Naive thymus-derived CD8-positive, alpha-beta T cell (primary cell): ENCODE measurements at places on chromosomes 5 and 9.

DNA sequence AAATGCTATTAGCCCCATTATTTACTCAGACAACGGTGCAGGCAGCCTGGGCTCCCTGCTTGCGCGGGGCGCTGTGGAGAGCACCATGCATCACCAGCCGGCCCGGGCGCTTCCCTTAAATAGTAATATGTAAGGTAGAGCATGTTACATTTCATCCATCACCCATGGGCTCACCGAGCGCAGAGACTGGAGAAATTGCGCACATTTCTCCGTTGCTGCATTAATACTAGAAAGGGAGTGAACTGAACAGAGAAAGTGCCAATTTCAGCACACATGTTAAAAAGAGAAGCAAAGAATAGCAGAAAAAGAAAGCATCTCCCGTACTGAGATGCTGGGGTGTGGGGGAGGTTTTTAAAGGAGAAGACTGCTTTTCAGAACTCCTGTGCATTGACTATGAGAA lies 400.3 kb downstream of the ZSWIM6 start:
- no peak overlapping the region for H3K27ac ChIP-seq
- no peaks in the 10 kb centered on the region for H3K4me1 ChIP-seq
- H3K4me3 ChIP-seq: no peak overlapping the region
- no peak for DNase-seq

GRCh38 chr5:12277504-12278192 lies 373.4 kb upstream of the CTNND2 start:
- H3K27me3 ChIP-seq: no peaks in the 10 kb centered on the region
- no peak overlapping the region for H3K4me3 ChIP-seq
- no peaks in the 10 kb centered on the region for H3K36me3 ChIP-seq
- no peaks in the 10 kb centered on the region for H3K4me1 ChIP-seq

GRCh38 chr9:101427957-101428655 lies 7.5 kb downstream of the ALDOB start:
- no peaks in the 10 kb centered on the region for H3K4me1 ChIP-seq
- H3K4me3 ChIP-seq: no peak overlapping the region
- no peak overlapping the region for H3K27ac ChIP-seq
- H3K27me3 ChIP-seq: peaks cover 16% of the 10 kb centered on the region
- no peak for DNase-seq

GRCh38 chr5:170636206-170636605 lies 132.4 kb downstream of the KCNIP1 start:
- no peak overlapping the region for H3K4me3 ChIP-seq
- no peak overlapping the region for H3K27ac ChIP-seq
- peaks cover 25% of the 10 kb centered on the region for H3K4me1 ChIP-seq
- DNase-seq: no peak
- H3K36me3 ChIP-seq: no peaks in the 10 kb centered on the region

DNA sequence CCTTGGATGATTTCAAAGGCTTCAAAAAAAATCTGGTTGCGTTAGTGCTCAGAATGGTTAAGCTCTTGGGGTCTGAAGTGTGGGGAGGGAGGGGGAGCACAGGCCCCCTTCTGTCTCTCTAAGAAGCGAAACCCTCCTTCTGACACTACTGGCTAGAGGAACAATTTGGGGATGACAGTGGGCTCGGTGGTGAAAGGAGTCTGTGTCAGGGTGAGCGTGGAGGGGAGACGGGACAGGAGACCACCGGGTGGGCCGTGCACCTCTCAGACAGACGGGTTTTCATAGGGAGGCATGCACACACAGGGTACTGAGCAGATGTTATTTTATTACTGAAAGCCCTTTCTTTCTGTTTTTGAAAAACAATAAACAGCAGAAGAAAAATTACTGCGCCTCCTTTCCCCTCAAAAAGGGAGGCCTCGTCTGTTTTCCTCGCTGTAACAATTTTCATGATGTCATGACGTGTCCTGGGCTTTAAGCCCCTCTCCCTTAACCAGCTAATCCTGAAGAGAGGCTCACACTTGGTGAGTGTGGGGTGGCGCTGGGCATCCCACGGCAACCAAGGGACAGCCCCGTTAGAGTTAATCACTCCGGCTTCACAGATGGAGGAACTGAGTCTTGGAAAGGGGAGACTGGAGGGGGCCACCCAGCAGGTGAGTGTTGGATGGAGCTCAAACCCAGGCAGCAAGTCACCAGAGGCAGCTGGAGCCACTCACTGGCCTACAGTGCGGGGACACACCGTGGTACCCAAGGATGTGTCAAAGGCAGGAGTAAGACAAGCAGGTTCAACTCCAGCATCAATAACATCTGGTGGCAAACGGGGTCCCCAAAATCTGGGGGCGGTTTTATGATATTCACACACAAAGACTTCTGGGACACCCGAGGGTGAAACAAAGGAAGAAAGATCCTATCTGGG lies 53.4 kb downstream of the PTCH1 start:
- H3K36me3 ChIP-seq: peaks cover 75% of the 10 kb centered on the region
- peaks cover 42% of the 10 kb centered on the region for H3K4me1 ChIP-seq
- peak overlapping the region; percentile 81 for H3K4me3 ChIP-seq
- peak overlapping the region; percentile 51 for H3K27ac ChIP-seq
- H3K27me3 ChIP-seq: peaks cover 6% of the 10 kb centered on the region

- H3K36me3 ChIP-seq: no peaks in the 10 kb centered on the region
- no peaks in the 10 kb centered on the region for H3K27me3 ChIP-seq
- DNase-seq: no peak
- H3K27ac ChIP-seq: no peak overlapping the region
- H3K4me3 ChIP-seq: no peak overlapping the region
These were observed 154.7 kb downstream of the KIAA0825 start for GRCh38 chr5:94463739-94464138.

GRCh38 chr5:177476531-177477233 lies 3.2 kb upstream of the DBN1 start:
- peak overlapping the region; percentile 65 for H3K4me3 ChIP-seq
- H3K27me3 ChIP-seq: no peaks in the 10 kb centered on the region
- H3K4me1 ChIP-seq: peaks cover 68% of the 10 kb centered on the region
- peak overlapping the region; percentile 61 for H3K27ac ChIP-seq
- H3K36me3 ChIP-seq: no peaks in the 10 kb centered on the region

GRCh38 chr9:114027863-114028465 lies 50.1 kb downstream of the AMBP start:
- peaks cover 29% of the 10 kb centered on the region for H3K36me3 ChIP-seq
- H3K4me3 ChIP-seq: no peak overlapping the region
- no peak overlapping the region for H3K27ac ChIP-seq
- peaks cover 8% of the 10 kb centered on the region for H3K27me3 ChIP-seq

DNA sequence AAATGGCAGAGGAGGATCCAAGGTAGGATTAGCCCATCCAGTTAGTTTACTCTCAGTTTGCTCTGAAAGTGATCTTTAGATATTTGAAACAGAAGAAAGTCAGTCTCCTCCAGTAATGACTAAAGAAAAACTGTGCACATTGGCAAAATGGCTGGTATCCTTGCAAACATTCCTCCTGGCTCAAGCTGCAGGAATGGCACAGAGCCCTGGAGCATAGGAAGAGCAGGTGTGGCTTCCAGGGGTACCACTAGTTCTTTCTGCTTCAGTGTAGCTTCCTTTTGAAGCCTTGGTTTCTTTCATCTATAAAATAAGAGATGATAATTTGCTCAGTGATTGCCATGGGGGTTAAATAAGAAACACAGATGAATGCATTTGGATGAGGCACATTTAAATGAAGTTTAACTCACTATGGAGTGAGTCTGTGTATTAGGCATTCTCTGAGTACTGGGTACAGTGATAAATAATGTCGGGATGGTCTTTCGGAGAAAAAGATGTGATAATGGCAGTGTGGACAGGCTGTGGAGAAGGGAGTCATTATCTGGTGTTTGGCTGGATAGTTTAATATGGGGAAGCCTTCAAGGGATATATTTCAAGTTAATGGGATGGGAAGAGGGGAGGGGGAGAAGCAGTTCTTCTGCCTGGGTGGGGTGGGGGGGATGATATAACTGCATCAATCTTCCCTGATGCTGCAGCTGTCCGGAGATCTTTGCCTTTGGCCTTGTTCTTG lies 217.3 kb upstream of the KLF4 start:
- H3K27me3 ChIP-seq: no peaks in the 10 kb centered on the region
- H3K27ac ChIP-seq: no peak overlapping the region
- H3K36me3 ChIP-seq: no peaks in the 10 kb centered on the region
- no peak overlapping the region for H3K4me3 ChIP-seq

- H3K36me3 ChIP-seq: peaks cover 72% of the 10 kb centered on the region
- no peaks in the 10 kb centered on the region for H3K4me1 ChIP-seq
- no peaks in the 10 kb centered on the region for H3K27me3 ChIP-seq
- DNase-seq: no peak
- no peak overlapping the region for H3K4me3 ChIP-seq
These were observed 47.8 kb downstream of the LOX start for GRCh38 chr5:122030251-122030650.

- DNase-seq: no peak
These were observed 263.9 kb downstream of the CHSY3 start for GRCh38 chr5:130168211-130168610.

GRCh38 chr9:131582056-131582455 lies 36.7 kb downstream of the PRRT1B start:
- no peak for DNase-seq
- H3K4me3 ChIP-seq: no peak overlapping the region
- peaks cover 25% of the 10 kb centered on the region for H3K4me1 ChIP-seq
- no peaks in the 10 kb centered on the region for H3K27me3 ChIP-seq
- no peak overlapping the region for H3K27ac ChIP-seq

DNA sequence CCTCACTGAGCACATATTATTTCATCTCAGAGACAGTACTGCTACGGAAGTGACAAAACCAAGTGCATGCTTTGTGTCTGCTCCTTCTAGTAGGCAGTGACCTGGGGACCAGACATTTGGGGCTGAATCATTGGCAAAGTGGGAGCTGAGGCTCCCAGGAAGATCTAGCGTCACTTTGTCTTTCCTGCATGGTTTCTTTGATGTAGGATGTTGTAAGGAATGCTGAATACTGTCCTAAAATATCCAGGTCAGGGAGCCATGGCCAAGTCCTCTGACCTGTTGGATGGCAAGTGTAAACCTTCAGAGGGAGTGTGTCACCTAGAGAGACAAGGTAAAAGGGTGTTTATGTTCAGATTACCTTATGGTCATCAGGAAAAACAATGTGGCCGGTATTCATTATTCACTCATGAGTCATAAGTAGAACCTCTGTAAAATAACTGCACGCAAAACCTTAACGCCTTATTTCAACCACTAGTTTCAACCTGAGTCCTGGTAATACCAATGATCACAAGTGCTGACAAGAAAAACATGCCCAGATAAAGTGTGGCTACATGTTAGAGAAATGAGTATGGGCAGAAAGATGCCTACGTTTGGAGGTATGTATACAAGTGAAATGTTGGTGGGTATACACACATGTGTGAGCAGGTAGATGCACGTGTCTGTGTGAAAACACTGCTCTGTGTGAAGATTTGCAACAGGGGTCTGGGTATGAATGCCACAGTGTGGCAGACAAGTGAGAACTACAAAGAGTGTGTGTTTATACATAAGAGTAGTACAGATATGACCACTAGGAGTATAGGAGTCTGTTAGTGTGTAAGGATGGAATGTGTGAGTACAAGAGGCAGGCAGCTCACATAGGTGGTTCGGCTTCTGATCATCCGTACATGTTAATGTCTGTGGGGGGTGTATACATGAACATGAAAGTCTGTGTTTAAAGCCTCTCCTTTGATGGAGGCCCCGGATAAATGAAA lies 263.9 kb downstream of the SPOCK1 start:
- no peak overlapping the region for H3K4me3 ChIP-seq
- H3K27ac ChIP-seq: no peak overlapping the region
- H3K27me3 ChIP-seq: peaks cover 40% of the 10 kb centered on the region
- H3K4me1 ChIP-seq: no peaks in the 10 kb centered on the region
- no peaks in the 10 kb centered on the region for H3K36me3 ChIP-seq

GRCh38 chr5:160500786-160501779 lies 79.4 kb downstream of the PTTG1 start:
- H3K27ac ChIP-seq: no peak overlapping the region
- H3K4me3 ChIP-seq: no peak overlapping the region
- DNase-seq: no peak
- no peaks in the 10 kb centered on the region for H3K36me3 ChIP-seq

- H3K27me3 ChIP-seq: no peaks in the 10 kb centered on the region
- peaks cover 3% of the 10 kb centered on the region for H3K36me3 ChIP-seq
- peaks cover 43% of the 10 kb centered on the region for H3K4me1 ChIP-seq
- H3K27ac ChIP-seq: no peak overlapping the region
- DNase-seq: no peak
- H3K4me3 ChIP-seq: no peak overlapping the region
These were observed 19.6 kb downstream of the SIL1 start for GRCh38 chr5:139178589-139178917.

DNA sequence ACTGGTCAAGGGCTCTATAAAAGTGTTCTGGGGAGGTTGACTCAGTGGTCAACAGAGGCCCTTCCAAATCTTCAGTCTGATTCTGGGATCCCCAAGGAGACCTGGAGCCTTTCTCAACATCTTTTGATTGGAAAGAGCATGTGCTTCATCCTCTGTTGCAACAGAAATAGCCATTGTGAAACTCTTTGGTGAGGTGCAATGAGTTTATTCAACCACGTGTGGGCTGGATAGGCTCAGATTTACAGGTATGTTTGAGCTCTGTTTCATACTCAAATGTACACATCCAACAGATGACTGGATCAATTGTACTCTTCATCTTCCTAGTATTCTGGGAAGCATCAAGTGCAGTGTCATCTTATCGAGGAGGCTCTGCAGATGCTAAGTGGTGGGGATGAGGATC lies 60.5 kb downstream of the CTSL start:
- no peak overlapping the region for H3K27ac ChIP-seq
- no peak for DNase-seq
- no peaks in the 10 kb centered on the region for H3K36me3 ChIP-seq
- H3K4me1 ChIP-seq: no peaks in the 10 kb centered on the region
- H3K4me3 ChIP-seq: no peak overlapping the region

- no peak overlapping the region for H3K4me3 ChIP-seq
- H3K4me1 ChIP-seq: peaks cover 10% of the 10 kb centered on the region
- H3K27me3 ChIP-seq: no peaks in the 10 kb centered on the region
These were observed 849.6 kb upstream of the DMAC1 start for GRCh38 chr9:8649160-8649559.

DNA sequence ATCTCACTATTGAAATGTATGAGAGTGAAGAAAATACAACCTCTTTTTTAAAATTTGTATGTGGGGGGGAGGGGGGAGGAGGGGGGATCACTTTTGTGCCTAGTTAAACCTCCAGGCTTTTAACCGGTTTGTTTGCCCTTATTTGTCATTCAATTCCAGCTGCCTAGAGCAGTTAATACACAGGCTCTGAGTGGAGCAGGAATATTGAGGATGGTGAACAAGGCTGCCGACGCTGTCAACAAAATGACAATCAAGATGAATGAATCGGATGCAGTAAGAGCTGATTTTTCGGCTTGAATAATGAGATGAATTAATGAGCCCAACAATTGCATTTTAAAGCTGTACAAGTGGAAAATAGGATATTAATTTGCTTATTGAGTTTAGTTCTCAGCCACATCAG lies 28.7 kb upstream of the SNX24 start:
- H3K27ac ChIP-seq: no peak overlapping the region
- no peaks in the 10 kb centered on the region for H3K36me3 ChIP-seq
- no peak for DNase-seq
- H3K27me3 ChIP-seq: no peaks in the 10 kb centered on the region

- H3K4me3 ChIP-seq: no peak overlapping the region
- H3K36me3 ChIP-seq: no peaks in the 10 kb centered on the region
- no peaks in the 10 kb centered on the region for H3K4me1 ChIP-seq
- no peak overlapping the region for H3K27ac ChIP-seq
- H3K27me3 ChIP-seq: no peaks in the 10 kb centered on the region
These were observed 756.8 kb upstream of the CDH6 start for GRCh38 chr5:30436691-30437090.

- no peak for DNase-seq
- no peak overlapping the region for H3K27ac ChIP-seq
- peaks cover 22% of the 10 kb centered on the region for H3K4me1 ChIP-seq
- no peaks in the 10 kb centered on the region for H3K27me3 ChIP-seq
- H3K4me3 ChIP-seq: no peak overlapping the region
These were observed 178.3 kb downstream of the DEPDC1B start for GRCh38 chr5:60521376-60522291.

GRCh38 chr5:149719666-149720065 lies 10.4 kb upstream of the PPARGC1B start:
- no peak for DNase-seq
- no peak overlapping the region for H3K27ac ChIP-seq
- peaks cover 7% of the 10 kb centered on the region for H3K27me3 ChIP-seq
- no peaks in the 10 kb centered on the region for H3K36me3 ChIP-seq
- H3K4me1 ChIP-seq: peaks cover 6% of the 10 kb centered on the region
- H3K4me3 ChIP-seq: no peak overlapping the region
